Activated naive CD4-positive, alpha-beta T cell treated with anti-CD3 and anti-CD28 coated beads, Interleukin-2, amount 50 U/mL, for 72 hours (primary cell): ENCODE measurements at places on chromosomes 2 and 18. TPM values are rescaled to one million over a fixed set of nuclear protein-coding genes. Genes with fewer than 3 reads are reported as not detected.

DNA sequence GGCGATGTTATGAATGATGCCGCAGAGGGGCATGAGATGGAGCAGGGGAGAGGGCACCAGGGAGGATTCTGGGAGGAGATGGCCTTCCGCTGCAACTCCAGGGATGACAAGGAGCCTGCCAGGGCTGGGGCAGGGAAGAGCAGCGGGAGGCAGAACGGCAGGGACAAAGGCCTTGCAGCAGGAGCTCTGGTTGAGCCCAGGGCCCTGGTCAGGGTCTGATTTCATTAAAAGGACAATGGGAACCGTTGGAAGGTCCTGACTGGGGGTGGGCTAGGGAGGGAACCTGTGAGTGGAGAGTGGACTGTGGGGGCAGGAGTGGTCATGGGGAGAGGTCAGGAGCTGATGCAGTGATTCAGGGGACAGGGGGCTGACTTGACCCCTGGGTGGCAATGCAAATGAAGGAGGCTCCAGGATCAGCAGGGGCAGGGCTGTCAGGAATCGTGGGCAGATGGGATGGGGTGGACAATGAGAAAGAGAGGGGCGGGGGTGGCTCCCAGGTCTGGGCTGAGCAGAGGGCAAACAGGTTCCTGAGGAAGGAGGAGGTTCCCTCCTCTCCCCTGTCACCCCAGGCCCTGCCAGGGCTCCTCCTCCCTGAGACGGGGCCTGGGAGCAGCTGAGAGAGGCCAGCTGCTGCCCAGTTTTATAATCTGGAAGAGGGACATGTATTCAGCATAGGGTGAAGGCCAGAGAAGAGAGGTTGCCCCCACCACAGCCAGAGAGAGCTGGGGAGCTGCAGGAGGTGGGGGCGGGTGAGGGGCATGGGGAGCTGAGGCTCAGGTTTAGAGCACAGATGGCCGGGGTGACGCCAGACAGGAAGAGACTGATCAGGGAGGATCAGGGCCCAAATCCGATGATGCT, 7.3 kb upstream of the DUSP2 start:
- DNase-seq = no peak

- no peak for DNase-seq
These were observed 56.2 kb downstream of the ANKMY1 start for GRCh38 chr2:240501531-240501991.

DNA sequence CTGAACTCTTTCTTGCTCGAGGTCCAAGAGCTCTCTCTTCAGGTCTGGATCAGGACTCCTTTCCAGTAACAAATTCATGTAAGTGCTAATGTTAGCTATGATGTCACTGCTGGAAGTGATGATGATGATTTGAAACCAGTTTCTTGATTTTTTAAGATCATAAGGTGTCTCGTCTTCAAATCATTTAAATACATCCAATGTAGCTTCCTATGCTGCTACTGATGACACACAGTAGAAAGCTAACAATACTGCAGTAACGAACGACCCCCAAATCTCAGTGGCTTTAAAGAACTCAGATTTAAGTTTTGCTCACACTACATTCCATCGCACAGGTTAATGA, 13.0 kb upstream of the LTBP1 start:
- no peak for DNase-seq

- no peak for DNase-seq
These were observed 146.1 kb upstream of the DLX2 start for GRCh38 chr2:172248785-172249187.

DNA sequence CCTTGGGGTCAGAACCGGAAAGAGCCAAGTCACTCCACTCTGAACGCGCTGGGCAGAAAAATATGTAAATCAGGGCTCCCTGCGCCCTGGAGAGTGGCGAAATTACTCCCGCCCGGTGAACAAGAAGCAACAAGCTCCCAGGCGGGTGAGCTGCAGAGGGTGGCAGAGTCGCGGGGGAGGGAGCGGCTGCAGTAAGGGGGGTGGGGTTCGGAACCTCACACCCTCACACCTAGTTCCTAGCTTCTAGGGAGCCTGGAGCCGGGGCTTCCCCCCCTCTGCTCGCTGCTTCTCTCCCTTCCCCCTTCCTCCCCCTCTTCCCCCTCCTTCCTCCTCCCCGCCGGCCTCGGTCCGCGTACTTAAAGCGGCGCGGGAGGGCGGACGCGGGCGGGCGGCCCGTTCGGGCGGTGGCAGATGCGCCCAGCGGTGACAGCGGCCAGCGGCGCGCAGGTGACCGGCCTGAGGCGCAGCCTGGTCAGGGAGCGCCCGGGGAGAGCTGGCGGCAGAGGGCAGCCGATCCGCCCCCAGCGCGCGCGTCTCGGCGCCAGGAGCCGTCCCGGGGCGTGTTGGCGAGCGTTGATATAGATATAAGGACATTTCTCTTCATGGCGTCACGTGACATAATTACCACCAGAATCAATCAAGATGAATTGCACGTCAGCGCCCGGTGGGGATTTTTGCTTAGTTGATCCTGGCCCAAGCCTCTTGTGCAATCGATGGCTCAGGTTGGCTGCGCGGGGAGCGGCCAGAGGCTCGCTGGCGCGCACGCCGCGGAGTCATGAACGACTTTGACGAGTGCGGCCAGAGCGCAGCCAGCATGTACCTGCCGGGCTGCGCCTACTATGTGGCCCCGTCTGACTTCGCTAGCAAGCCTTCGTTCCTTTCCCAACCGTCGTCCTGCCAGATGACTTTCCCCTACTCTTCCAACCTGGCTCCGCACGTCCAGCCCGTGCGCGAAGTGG, at the start of gene HOXD11:
HOXD11 (plus strand) TSS at position 700 of the 959 bp plus-strand sequence; CDS start at position 776, 76 bp downstream.
- DNase-seq = no peak

- no peak for DNase-seq
These were observed 19.4 kb downstream of the SFTPB start for GRCh38 chr2:85648619-85649018.

SOWAHC gene
- 0.34 TPM for total RNA-seq

TSHZ1 gene
- 17.2 TPM for total RNA-seq

MAL gene
- total RNA-seq = 62.8 TPM

CDH19 gene
- total RNA-seq = not detected

ZSWIM2 gene
- not detected for total RNA-seq

FOSL2 gene
- 153 TPM for total RNA-seq

CHRND gene
- total RNA-seq = not detected
